ENCODE measurements at places on chromosomes 3 and 15. TPM values are rescaled to one million over a fixed set of nuclear protein-coding genes. Genes with fewer than 3 reads are reported as not detected.

CNTN6 gene
- not detected for total RNA-seq

CHRNB4 gene
- total RNA-seq, result not detected

MASP1 gene
- 9.3 TPM for total RNA-seq

LARP6 gene
- total RNA-seq, result 2.9 TPM

CA12 gene
- total RNA-seq, result 0.08 TPM

PLA2G4F gene
- total RNA-seq, result not detected

CD86 gene
- total RNA-seq, result not detected

SST gene
- total RNA-seq, result not detected

DNA sequence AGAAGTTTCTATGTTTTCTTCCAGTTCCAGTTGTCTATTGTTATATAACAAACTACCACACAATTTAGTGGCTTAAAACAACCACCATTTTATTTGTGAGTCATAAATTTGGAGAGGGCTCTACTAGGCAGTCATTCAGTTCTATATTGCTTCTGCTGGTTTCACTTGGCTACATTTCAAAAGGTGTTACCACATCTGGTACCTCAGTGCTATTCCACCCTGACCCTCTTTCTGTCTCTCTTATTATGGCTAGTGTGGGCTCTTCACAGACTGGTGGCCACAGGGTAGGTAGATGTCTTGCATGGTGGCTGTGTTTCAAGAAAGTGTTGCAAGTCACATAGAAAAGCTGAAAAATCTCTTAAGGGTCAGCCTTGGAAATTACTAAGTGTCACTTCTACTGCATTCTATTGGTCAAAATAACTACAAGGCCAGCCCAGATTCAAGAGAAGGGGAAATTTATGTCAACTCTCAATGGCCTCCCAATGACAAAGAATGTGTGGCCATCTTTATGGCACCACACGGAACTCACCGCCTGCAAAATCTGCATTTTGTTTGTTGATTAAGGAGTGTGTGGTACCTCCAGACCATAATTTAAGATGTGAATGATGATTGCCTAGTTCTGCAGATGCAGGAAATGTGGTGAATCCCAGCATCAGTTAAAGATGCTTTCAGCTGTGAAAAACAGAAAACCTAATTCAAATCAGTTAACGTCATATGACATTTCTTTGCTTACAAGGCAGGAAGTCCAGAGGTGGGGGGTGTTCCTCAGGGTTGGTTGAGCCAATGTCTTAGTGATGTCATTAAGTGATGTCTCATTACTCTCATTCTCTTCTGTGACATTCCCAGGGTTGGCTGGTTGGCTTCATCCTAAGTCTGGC lies 105.8 kb upstream of the RASGRP1 start:
- no peak overlapping the region for H3K4me3 ChIP-seq
- no peaks in the 10 kb centered on the region for H3K27me3 ChIP-seq
- no peak overlapping the region for H3K27ac ChIP-seq
- no peak for DNase-seq
- no peaks in the 10 kb centered on the region for H3K4me1 ChIP-seq

DNA sequence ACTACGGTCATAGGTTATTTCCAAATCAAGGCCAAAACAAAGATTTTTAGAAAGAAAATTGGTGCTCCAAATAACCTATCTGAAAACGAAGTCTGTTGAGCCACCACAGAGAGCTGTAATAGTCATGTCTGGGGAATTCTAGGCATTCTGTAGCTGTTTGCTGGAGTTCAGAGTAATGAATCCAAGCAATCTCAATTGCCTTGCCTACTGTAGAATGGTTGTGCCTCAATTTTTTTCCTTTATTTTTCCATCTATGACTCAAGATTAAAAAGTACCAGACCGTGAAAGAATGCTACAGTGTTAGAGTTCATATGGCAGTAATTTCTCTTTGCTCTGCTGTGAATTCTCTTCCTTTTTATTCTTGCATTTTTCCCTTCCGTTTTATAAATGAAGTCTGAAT lies 1007.2 kb upstream of the ALCAM start:
- no peaks in the 10 kb centered on the region for H3K27me3 ChIP-seq
- H3K27ac ChIP-seq, result no peak overlapping the region
- H3K4me3 ChIP-seq, result no peak overlapping the region
- no peak for DNase-seq
- H3K36me3 ChIP-seq, result no peaks in the 10 kb centered on the region

DNA sequence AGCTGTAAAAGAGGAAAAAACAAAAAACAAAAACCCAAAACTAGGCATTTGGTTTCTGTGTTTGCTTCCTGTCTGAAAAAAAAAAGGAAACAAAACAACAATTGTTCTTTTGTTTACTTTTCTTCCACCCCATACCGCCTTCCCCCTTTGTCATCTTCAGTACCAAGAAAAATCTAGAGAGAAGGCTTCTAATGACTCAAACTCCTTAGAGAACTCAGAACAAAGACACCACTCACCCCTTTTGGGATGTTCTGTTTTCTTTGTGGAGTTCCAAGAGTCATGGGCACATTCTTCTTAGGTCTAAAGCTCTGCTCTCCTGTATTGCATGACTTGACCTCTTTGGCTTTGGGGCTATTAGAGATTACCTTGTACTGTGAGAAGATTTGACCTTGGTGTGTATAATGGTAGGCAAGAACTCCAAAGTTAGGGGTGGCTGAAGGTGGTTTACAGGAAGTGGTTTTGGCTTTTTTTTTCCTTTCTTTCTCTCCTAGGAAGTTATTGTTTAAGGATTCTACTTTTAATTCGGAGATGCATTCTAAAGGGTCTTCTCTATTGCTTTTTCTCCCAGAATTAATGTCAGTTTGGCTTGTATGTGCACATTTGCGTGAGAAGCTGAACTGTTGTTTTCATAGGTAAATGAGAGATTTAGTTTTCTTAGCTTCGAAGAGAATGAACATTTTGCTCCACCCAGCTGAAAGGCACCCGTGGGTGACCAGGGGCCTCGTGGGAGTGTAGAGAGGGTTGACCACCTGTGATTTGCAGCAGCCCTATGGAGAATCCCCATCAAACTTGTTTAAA lies 39.5 kb upstream of the ZBTB20 start:
- H3K4me3 ChIP-seq, result no peak overlapping the region
- H3K4me1 ChIP-seq, result peaks cover 5% of the 10 kb centered on the region
- H3K27ac ChIP-seq, result no peak overlapping the region
- no peaks in the 10 kb centered on the region for H3K27me3 ChIP-seq
- no peaks in the 10 kb centered on the region for H3K36me3 ChIP-seq

- H3K27me3 ChIP-seq, result no peaks in the 10 kb centered on the region
- H3K36me3 ChIP-seq, result no peaks in the 10 kb centered on the region
- no peak overlapping the region for H3K27ac ChIP-seq
- H3K4me1 ChIP-seq, result peaks cover 29% of the 10 kb centered on the region
- H3K4me3 ChIP-seq, result no peak overlapping the region
Measured at GRCh38 chr3:45655906-45656305, 33.3 kb upstream of the SACM1L start.

DNA sequence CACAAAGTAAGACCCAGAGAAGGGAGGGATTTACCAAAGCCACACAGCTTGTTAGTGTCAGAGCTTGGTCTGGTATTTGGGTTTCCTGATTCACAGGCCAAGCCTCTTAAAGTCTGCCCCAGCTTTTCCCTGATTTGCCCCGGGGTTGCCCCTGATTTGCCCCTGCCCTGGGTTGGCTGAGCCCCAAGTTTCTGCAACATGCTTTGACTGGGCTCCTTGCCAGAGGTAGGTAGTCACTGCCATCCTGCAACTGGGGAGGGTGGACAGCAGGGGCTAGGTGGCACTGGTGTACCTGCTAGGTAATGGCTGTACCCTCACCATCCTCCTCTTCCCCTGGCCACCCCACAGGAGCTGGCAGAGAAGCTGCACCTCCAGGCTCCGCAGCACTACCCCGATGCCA lies 2.5 kb downstream of the MPI start:
- H3K36me3 ChIP-seq, result peaks cover 13% of the 10 kb centered on the region
- H3K27me3 ChIP-seq, result no peaks in the 10 kb centered on the region
- no peak for DNase-seq

DNA sequence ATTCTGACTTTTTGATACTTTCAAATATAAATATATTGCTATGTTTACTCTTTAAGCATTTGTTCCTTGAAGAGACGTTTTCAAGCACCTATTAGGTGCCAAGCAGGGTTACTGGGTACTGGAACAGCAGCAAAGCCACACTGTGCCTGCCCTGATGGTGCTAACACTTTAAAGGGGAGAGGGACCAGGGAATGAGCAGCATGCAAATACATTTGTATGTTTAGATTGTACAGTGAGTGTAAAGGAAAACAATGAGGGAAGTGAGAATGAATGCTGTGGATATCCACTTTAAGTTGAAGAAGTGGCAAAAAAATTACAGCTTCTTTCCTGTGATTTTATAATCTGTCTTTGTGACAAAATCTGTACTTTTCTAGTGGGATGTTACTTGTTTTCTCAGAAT lies 400.2 kb upstream of the ATP11B start:
- H3K4me3 ChIP-seq, result no peak overlapping the region
- DNase-seq, result no peak
- no peaks in the 10 kb centered on the region for H3K36me3 ChIP-seq
- H3K4me1 ChIP-seq, result no peaks in the 10 kb centered on the region
- H3K27me3 ChIP-seq, result no peaks in the 10 kb centered on the region

GRCh38 chr3:52452126-52452525 lies 1.7 kb downstream of the TNNC1 start:
- no peaks in the 10 kb centered on the region for H3K36me3 ChIP-seq
- no peak overlapping the region for H3K27ac ChIP-seq
- no peak for DNase-seq
- no peaks in the 10 kb centered on the region for H3K27me3 ChIP-seq
- no peak overlapping the region for H3K4me3 ChIP-seq

- H3K27ac ChIP-seq, result no peak overlapping the region
- H3K4me1 ChIP-seq, result peaks cover 6% of the 10 kb centered on the region
- H3K36me3 ChIP-seq, result peaks cover 20% of the 10 kb centered on the region
- no peaks in the 10 kb centered on the region for H3K27me3 ChIP-seq
Measured at GRCh38 chr3:172262991-172263608, 185.2 kb downstream of the GHSR start.

GRCh38 chr15:90790057-90790456 lies 72.9 kb downstream of the BLM start:
- no peaks in the 10 kb centered on the region for H3K27me3 ChIP-seq
- no peaks in the 10 kb centered on the region for H3K36me3 ChIP-seq
- H3K4me1 ChIP-seq, result peaks cover 9% of the 10 kb centered on the region

DNA sequence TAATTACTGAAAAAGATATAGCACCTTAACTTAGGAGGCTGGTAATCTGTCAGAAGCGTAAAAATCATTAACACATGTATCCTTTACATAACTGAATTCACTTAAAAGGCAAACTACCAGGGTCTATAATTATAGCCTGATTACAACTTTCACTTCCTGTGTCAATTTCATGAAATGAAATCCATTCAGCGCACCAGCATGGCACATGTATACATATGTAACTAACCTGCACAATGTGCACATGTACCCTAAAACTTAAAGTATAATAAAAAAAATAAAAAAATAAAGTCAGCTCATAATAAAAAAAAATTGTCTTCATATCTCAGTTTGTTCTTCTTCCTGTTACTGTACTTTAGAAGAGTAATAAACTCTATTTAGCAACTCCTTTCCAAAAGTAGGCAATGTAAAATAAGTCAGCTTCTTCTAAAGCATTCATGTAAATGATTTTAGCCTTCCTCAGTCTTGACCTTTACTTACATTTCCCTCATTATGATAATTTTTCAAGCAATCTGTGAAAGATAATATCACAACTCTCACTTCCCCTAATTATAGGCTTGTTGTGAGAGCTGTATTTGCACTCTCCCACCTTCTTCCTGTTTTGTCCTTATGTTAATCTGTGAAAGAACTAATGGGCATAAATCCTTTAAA lies 50.1 kb downstream of the KBTBD8 start:
- no peaks in the 10 kb centered on the region for H3K4me1 ChIP-seq
- no peak overlapping the region for H3K4me3 ChIP-seq
- H3K36me3 ChIP-seq, result no peaks in the 10 kb centered on the region
- no peak overlapping the region for H3K27ac ChIP-seq
- H3K27me3 ChIP-seq, result 0 out of 3 replicates have a peak, but pooled peaks cover 4% of the 10 kb centered on the region

GRCh38 chr3:74624301-74624700 lies 9.8 kb upstream of the CNTN3 start:
- no peaks in the 10 kb centered on the region for H3K36me3 ChIP-seq
- no peaks in the 10 kb centered on the region for H3K4me1 ChIP-seq
- DNase-seq, result no peak

- H3K27me3 ChIP-seq, result no peaks in the 10 kb centered on the region
- peak overlapping the region; percentile 32 for H3K27ac ChIP-seq
- no peaks in the 10 kb centered on the region for H3K36me3 ChIP-seq
- H3K4me1 ChIP-seq, result peaks cover 22% of the 10 kb centered on the region
Measured at GRCh38 chr3:114496874-114497273, 203.0 kb downstream of the TIGIT start.

GRCh38 chr3:134378384-134378783 lies 4.1 kb upstream of the AMOTL2 start:
- no peak overlapping the region for H3K27ac ChIP-seq
- H3K4me1 ChIP-seq, result peaks cover 39% of the 10 kb centered on the region
- H3K27me3 ChIP-seq, result peaks cover 40% of the 10 kb centered on the region
- no peak overlapping the region for H3K4me3 ChIP-seq
- peak; percentile 50 for DNase-seq

GRCh38 chr3:12180631-12181030 lies 21.9 kb upstream of the TIMP4 start:
- no peak for DNase-seq
- H3K4me1 ChIP-seq, result peaks cover 18% of the 10 kb centered on the region
- no peak overlapping the region for H3K4me3 ChIP-seq
- H3K27ac ChIP-seq, result no peak overlapping the region
- no peaks in the 10 kb centered on the region for H3K36me3 ChIP-seq
- H3K27me3 ChIP-seq, result no peaks in the 10 kb centered on the region

DNA sequence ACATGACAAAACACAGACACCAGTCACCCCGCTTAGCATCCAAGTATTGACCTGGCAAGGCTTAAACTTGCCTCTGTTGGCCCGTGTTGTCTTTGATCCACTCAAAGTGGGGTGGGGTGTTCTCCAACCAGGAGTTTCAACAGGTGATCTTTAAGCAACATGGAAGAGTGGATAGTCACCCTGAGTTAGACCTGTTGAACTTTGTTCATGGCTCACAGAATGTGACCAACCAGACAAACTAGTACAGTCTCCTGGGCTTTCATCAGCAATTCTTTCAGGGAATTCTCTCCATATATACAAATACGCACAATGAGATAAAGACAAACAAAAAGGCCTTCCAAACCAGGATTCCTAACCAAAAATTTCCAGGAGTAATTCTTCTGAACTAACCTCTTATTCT lies 11.9 kb downstream of the LEKR1 start:
- DNase-seq, result peak; percentile 40
- no peaks in the 10 kb centered on the region for H3K36me3 ChIP-seq
- H3K4me3 ChIP-seq, result no peak overlapping the region
- H3K27me3 ChIP-seq, result no peaks in the 10 kb centered on the region

DNA sequence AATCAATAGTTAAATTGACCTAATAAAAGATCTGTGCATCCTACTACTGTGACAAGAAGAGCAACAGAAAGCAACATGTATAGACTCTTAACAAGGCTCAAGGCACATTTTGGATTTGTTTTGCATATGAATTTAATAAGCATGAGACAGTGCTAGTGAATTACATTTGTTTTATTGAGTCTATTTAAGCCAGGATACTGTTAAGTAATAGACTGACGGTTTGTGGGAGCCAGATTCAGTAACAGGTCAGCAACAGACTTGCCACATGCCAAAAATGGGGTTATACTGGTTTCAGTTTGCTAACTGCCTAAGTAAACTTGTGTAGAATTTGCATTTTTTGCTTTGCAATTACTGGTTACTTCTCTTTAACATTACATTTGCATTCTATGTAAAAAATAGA lies 54.0 kb downstream of the MBNL1 start:
- H3K27me3 ChIP-seq, result no peaks in the 10 kb centered on the region
- no peak overlapping the region for H3K4me3 ChIP-seq
- peaks cover 4% of the 10 kb centered on the region for H3K36me3 ChIP-seq
- peaks cover 10% of the 10 kb centered on the region for H3K4me1 ChIP-seq
- H3K27ac ChIP-seq, result no peak overlapping the region
